Nephron progenitor cell (in vitro differentiated cells): ENCODE measurements at places on chromosomes 16 and 17.
A peak's percentile ranks its signal among the peaks of the same experiment; 100 is the strongest.

DNA sequence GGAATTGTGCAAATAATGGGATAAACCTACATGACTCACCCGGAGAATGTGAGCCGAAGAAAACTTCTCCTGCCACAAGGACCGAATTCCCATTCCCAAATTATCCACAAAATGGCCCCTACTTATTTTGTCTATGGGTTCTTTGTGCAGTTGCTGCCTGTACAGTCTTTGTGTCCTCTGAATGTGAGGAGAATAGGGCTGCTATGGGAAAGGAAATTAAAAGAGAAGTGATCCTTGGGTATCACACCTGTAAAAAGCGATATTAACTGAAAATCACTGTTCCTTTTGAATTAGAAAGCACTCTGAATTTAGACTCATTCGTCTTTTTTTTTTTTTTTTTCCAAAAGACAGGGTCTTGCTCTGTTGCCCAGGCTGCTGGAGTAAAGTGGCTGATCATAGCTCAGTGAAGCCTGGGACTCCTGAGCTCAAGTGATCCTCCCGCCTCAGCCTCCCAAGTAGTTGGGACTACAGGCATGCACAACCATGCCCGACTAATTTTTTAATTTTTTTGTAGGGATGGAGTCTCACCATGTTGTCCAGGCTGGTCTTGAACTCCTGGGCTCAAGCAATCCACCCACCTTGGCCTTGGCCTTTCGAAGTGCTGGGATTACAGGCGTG lies 45.4 kb downstream of the CHD9 start:
- no peak for DNase-seq

DNA sequence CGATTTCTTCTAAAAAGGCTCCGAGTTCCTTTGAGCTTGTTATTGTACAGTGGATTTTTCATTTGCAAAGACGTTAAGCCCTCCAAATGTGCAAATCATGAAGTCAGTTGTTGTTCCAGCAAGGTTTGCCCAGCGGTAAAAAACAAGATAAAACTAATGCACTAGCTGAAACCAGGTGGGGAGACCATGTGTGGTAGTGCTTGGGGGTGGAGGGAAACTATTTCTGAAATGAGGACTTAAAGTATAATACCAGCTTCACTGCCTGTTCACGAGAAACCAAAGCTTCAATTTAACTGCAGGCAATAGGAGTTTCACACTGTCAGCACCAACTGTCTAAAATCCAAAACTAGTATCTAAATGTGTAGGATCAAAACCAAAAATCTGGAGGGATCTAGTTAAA lies 22.3 kb downstream of the SMARCE1 start:
- no peak for DNase-seq

DNA sequence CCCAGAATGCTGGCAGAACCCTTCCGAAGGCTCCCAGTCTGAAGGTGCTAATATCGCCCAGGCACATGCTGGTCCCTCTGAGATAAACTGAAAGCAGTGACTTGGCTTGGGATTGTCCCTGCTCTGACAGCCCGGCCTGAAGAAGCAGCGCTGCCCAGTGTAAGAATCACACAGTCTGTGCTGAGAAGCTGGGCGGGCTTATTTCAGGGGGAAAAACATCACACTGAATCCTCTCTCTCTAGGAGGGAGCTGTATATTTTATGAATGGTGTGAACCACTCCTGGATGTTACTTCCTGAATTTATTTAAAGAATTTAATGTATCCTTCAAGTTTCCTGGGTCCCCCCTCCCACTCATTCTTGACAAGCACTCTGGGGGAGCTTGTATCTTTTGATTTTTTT lies 36.3 kb downstream of the GAS7 start:
- no peak for DNase-seq

DNA sequence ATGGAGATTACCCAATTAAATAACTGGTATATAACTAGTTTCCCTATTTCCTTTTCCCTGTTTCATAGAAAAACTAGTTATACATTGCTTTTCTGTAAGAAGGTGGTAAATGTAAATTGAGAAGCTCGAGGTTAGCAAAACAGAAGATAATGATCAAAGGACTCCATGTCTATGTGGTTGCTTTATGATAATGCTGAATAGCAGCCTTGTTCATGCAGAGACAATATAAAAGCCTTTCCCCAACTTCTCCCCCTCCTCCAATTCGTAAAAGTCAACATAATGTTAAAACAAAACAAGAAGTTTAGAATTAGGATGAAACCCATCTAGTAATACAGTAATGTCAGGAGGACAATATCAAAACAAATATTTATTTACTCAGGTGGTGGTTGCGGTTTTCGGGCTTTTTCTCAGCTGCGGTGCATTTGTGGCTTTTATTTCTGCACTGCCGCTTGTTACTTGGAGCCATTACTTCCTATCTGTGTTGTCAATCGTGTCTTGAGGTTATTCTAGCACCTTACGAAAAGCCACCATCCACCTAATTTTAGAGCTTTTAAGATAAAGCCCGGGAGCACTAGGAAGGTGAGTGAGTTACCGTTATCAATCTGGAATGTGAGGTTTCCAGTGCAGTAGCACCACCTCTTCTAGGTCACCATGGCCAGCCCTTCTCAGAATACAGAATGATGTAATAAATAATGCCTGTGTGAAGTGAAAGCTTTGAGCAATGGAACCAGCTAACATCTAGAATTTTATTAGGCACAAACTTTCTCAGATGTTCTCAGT lies 297.5 kb downstream of the CDH13 start:
- DNase-seq, result no peak

GRCh38 chr17:30363715-30364202 lies 15.0 kb upstream of the CPD start:
- DNase-seq, result no peak

- DNase-seq, result peak; percentile 74
Observed at GRCh38 chr16:85717393-85718152, 28.8 kb upstream of the GINS2 start.

- peak; percentile 46 for DNase-seq
Observed at GRCh38 chr17:77786740-77787505, 171.6 kb upstream of the TNRC6C start.

DNA sequence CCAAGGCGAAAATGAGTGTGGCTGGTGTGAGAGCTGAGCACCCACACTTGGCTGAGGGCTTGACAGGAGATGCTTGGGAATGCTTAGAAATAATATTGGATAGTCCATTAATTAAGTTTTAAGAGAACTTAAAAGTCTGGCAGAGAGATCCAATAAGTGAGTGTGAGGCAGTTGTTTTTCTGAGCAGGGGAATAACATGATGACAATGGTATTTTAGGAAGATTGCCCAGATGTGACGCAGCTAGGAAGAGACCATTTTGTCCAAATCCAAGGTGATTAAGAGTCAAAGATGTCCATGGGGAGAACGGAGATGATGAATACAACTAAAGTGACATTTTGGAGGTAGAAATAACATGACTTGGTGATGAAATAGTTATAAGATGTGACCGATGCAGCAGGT lies 102.8 kb upstream of the AXIN2 start:
- no peak for DNase-seq

DNA sequence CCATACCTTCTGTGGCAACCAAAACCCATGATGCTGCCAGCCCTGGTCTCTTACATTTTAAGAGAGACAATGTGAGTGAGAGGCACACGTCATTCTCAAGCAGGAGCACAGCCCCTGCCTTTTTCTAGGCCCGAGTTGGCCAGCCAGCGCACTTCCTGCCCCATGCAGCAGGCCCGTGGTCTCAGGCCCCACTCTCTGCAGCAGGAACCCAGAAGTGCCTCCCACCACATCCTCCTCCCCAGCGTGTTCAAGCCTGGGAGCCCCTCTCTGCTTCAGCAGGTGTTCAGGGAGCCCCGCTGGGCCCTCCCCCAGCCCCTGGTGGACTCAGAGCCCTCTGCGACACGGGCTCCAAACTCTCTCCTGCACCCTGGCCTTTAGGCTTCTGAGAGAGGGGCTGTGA lies 30.5 kb downstream of the ITGAE start:
- no peak for DNase-seq

DNA sequence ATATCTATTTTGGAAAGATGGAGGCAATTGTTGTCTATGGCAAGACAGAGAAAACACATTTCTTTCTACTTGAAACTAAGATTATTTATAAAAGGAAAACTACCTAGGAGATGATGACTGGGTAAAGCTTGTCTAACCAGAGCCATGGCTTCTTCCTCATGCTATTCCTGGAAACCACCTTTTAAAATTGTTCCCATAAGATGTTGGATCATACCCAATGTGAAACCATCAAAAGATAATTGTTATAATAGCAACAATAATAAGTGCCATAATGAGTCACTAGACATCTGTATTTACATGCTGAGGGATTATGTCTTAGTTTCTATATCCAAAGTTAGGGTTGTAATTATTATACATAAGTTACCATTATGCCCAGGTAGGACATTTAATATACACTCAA lies 428.4 kb downstream of the KCNJ2 start:
- no peak for DNase-seq

DNA sequence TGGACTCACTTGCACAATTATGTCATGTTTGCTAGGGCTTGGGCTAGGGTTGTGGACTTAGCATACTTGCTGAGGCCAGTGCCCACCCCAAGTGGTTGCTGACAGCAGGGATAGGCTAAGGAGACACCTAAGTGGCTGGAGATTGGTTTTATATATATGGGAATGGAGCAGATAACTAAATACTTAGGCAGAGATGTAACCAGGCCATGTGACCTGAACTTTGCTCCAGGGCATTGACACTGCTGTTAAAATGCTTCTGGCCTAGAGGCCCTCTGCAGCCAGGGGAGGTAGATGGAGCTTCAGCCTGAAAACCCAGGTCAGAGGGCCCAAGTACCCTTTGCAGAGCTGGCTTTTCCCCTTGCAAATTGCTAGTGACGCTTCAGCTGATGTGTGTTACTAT lies 1.4 kb upstream of the ITGB3 start:
- no peak for DNase-seq

GRCh38 chr16:54098247-54098646 lies 188.3 kb downstream of the IRX3 start:
- no peak for DNase-seq

- DNase-seq, result no peak
Observed at GRCh38 chr17:78676412-78677302, 99.5 kb upstream of the DNAH17 start.

DNA sequence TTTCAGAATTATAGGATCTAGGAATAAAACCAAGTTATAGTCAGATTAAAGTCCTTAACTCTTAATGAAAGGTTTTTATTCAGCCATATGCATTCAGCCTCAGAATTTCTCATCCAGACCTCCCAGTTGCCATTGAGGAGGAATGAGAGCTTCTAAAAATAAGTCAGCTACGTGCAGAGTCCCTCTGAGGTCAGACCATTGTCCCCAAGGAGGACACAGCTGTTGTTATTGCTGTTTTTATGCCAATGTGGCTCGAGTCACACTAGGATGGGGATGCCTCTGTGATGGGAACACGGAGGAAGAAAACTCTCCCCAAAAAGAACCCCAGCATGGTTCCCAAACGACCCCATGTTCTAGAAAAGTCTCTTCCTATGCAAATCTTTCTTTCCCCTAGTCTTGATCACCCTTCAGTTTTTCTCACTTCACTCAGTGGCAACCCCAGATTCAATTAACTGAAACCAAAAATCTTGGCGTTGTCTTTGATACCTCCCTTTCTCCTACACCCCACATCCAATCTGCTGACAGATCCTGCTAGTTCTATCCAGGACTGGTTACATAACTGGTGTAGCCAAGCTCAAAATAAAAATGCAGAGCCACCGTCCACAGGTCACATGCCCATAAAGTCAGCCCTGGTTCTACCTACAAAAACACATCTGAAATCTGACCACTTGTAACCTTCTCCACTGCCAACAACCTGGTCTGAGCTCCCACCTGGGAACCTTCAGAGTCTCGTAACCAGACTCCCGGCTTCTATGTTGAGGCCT lies 138.2 kb upstream of the ERCC4 start:
- DNase-seq, result no peak

GRCh38 chr16:69542974-69543373 lies 22.8 kb upstream of the NFAT5 start:
- no peak for DNase-seq

DNA sequence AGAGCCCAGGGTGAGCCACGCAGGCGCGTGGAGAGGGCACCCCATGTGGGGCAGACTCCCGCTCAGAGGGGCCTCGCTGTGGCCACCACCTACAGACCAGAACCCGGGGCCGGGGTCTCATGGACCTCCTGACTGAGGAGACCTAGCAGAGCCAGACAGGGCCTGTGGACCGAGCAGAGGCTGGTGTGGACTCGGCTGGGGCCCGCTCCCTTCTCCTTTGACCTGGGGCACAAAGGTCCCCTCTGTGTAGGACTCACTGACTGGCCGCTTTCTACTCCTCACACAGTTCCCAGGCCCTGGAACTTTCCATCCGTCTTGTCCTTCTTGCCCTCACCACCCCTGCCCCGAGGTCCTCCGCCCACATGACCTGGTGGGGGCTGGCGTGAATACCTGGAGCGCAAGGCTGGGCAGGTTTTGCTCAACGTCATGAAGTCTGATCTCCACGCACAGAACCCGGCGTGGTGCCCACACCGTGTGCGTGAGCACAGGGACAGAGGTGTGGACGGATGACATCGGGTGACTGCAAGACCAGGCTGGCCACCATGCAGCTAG lies 44.7 kb upstream of the ACSF3 start:
- peak; percentile 1 for DNase-seq

- DNase-seq, result peak; percentile 50
Observed at GRCh38 chr17:5931616-5932015, 138.6 kb upstream of the WSCD1 start.

DNA sequence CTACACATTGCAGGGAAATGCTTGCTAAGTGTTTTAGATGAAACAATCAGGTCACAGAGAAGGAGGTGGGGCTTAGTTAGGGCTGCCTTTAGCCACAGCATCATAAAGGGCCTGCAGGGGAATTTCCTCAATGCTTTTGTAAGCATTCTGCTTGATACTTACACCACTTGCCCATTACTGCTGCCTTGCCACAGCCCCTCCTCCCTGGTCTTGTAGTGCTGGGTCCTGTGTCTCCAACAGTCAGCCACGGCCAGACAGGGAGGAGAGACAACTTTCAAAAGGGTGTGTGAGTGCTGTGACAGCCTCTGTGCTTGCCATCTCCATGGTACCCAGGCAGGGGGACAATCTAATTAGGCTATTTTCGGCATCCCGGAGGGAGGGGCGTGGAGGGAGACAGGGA lies 111.2 kb downstream of the SHISA9 start:
- peak; percentile 3 for DNase-seq

- DNase-seq, result peak; percentile 80
Observed at GRCh38 chr17:4498461-4499397, at the start of gene SPNS2. Gene SPNS2, plus strand, starts transcription at chr17:4498881. Its CDS starts 167 bp downstream, at chr17:4499048.

GRCh38 chr16:2692251-2692947 lies 10.1 kb downstream of the KCTD5 start:
- no peak for DNase-seq

DNA sequence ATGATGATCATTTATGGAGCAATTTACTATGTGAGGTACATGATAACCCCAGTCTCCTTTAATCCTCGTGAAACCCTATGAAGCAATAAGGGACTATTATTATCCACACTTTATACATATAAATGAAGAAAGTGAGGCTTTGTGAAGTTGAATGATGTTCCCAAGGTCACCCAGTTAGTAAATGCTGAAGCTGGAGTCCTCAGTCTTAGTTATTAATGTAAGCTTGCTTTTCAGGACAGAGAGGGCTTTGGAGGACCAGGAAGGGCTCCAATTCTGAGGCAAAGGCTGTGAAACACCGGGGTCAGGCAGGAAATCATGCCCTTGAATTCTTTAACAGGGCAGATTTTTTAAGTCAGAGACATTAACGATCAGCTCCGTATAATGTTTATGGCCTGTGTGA lies 36.8 kb downstream of the KSR1 start:
- DNase-seq, result no peak

- no peak for DNase-seq
Observed at GRCh38 chr16:17369421-17370222, 101.1 kb downstream of the XYLT1 start.

- DNase-seq, result no peak
Observed at GRCh38 chr16:88764913-88765349, 20.1 kb downstream of the PIEZO1 start.

GRCh38 chr16:82609140-82609539 lies 17.6 kb upstream of the CDH13 start:
- no peak for DNase-seq
